Neuronal stem cell (in vitro differentiated cells): ENCODE measurements at places on chromosomes 5 and 9.

GRCh38 chr9:69137311-69137710 is 36.8 kb upstream of the TJP2 start:
- no peak for DNase-seq

- no peak for DNase-seq
These were observed 12.0 kb downstream of the TTC1 start for GRCh38 chr5:160020964-160021363.

- no peak for DNase-seq
These were observed 19.6 kb upstream of the MAN2A1 start for GRCh38 chr5:109669991-109670706.

- no peak for DNase-seq
These were observed 30.0 kb downstream of the FABP6 start for GRCh38 chr5:160259341-160259740.

- DNase-seq, result no peak
These were observed 33.9 kb downstream of the SH3PXD2B start for GRCh38 chr5:172420235-172420939.

DNA sequence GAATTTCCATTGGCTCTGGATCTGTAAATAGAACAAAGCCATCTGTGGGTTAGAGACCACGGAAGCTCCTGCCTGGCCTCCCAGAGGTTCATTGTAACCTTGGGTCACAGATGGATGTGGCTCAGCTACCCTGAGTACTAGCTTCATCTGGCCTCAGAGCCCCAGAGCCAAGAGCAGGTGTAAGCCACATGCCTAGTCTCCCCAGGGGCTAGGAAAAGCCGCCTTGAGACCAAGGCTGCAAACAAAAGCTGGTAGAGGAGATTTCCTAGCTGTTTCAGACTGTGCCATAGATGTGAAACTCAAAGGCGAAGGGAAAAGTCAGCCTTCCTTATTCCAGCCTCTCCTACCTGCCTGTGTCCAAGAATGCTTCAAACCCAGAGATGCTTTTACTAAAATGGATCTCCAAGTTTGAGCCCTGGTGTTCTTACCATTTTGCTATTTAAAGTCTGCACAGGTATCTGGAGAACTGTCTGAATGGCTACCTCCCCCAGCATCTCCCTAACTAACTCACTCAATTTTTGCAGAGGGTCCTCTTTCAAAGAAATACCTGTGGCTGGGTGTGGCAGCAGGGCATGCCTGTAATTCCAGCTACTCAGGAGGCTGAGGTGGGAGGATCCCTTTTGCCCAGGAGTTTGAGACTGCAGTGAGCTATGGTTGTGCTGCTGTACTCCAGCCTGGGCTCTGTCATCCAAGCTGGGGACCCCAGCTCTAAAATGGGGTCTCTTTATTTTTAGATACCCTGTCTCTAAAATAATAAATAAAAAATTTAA is 42.3 kb upstream of the MAP1B start:
- DNase-seq, result no peak

DNA sequence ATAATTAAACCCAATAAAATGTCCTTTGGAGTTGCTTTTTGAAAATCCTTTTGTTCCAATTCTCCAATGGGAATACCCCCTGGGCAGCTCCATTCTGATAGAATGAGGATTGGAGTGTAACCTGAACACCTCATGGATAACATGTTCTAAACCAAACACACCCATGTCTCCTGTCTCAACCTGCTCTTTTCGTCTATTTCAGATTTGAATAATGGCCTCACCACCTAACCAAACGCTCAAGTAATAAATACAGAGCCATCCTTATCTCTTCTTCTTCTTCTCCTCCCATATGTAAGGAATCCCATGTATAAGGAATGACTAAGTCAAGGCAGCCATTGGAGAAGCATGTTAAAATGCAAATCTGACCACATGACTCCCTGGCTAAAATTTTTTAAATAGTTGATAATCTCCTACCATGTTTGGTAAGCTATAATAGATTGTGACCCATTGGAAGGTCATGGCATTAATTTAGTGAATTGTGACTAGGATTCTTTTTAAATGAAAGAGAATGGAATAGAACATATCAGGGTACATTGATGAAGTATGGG is 26.0 kb downstream of the ELL2 start:
- DNase-seq, result no peak

DNA sequence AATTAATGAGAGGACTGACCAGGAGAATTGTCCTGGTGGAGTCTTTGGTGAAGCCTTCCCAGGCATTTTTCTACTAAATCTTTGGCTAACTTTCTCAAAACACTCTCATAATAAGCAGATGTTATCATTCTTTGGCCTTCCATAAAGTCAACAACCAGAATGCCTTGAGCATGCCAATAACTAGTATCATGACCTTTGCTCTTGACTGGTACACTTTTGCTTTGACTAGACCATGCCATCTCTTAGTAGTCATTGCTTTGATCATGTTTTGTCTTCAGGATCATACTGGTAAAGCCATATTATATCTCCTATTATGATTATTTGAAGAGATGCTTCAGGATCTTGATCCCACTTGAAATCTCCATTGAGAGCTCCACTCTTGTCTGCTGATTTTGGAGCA is 506.9 kb downstream of the ELAVL2 start:
- no peak for DNase-seq

GRCh38 chr9:32584784-32585183 is 11.8 kb upstream of the NDUFB6 start:
- no peak for DNase-seq

DNA sequence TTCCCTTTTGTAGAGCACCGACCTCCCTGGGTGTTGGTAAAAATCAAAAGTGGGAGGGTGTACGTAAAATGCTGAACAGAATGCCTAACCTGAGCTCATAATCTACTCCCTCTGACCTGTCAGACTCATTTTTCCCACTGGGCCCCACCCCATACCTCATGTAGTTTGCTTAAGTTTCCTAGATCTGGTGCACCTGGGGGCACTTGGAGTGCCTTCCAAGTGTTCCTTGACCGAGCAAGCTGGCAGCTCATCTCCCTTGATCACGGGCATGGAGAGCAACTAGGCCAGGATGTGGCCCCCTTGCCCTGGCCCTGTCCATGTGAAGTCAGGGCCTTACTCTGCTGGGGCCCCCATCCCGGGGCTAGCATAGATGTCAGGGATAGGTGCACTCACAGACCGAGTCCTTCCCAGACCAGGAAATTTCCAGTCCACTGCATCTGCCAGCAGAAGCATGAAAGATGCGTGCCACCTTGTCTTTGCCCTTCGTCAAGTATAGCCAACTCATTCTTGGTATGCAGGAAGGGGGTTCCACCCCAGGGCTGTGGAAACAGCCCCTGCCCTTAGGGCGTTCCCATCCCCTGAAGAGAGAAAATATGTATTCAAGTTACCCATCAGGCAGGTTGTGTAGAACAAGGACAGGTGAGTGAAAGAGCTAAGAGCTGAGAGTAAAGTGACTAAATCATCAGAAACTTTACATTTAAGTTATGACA is 41.9 kb downstream of the SLC22A5 start:
- no peak for DNase-seq
